H7 (cell line): ENCODE measurements at places on chromosomes 3 and 15.

DNA sequence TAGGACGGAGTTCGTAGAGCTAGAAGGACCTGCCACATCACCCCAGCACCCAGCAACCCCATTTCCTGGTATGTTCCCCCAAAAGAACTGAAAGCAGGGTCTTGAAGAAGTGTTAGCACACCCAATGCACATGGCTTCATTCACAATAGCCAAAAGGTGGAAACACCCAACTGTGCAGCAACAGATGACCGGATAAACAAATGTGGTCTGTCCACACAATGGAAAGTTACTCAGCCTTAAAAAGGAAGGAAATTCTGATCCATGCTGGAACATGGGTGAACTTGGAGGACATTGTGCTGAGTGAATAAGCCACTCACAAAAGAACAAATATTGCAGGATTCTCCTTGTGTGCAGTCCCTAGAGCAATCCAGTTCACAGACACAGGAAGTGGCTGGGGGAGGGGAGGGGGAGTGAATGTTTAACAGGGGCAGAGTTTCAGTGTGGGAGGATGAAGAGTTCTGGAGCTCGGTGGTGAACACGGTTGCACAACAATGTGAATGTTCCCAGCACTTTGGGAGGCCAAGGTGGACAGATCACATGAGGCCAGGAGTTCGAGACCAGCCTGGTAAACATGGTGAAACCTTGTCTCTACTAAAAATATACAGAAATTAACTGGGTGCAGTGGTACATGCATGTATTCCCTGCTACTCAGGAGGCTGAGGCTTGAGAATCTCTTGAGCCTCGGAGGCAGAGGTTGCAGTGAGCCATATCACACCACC is 157.5 kb downstream of the NUP210 start:
- DNase-seq, result no peak

DNA sequence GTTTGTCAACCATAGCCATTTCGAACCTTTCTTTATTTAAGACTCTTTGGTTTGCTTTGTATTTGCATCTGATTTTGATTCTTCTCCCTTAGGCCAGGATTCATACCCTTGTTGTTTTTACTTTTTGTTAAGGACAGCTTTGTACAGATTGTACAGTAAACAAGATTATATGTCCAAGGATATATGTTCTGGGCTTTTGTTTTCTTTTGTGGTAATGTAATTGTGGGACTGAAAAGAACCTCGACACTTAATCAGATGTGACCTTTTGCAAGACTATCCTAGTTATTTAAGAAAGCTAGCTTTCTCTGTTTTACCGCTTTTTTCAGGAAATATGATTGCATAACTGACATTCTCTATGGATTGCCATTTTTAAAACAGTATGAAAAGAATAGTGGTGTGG is 67.0 kb upstream of the SAMMSON start:
- DNase-seq, result no peak

- no peak for DNase-seq
These were observed 208.1 kb downstream of the PTPRG start for GRCh38 chr3:61769266-61769990.

GRCh38 chr3:196624067-196624790 is 15.3 kb upstream of the NRROS start:
- no peak for DNase-seq

DNA sequence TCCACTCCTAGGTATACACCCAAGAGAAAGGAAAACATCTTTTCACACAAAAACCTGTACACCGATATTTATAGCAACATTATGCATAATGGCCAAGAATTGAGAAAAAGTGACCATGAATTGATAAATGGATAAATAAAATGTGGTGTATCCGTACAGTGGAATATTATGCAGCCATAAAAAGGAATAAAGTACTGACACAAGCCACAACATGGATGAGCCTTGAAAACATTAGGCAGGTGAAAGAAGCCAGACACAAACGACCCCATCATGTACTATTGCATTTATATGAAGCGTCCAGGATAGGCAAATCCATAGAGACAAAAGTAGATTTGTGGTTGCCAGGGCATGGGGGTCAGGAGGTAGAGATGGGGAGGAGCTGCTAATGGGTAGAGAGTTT is 64.2 kb upstream of the SLC6A6 start:
- DNase-seq, result no peak

DNA sequence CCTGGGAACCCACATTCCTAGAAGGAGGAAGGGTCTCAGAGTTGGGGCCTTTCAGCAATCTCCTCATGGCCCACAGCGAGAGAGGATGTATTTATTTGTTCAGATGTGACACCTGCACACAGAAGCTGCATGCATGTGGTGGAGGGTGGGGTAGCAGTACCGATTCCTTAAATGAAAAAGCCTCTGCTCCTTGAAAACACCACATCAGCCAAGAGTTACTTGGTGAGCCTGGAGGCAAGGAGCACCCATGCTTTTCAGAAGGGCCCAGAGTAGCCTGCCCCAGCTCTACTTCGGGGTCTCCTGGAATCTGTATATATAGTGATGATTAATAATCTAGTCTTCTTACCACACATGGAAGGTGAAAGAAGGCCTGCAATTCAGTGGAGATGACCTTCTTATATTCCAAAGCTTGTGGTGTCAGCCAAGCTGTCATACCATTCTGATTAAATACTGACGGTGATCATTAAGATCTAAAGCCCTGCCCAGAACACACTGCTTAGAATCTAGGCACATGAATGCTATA is 33.5 kb downstream of the SEMA6D start:
- no peak for DNase-seq

- DNase-seq, result no peak
These were observed 24.8 kb downstream of the GLCE start for GRCh38 chr15:69185216-69185615.
